ENCODE measurements at places on chromosomes 13 and 19.

- DNase-seq = no peak
Observed at GRCh38 chr19:831407-832369, 4.1 kb downstream of the AZU1 start.

GRCh38 chr13:68128297-68128915 is 898.3 kb upstream of the PCDH9 start:
- DNase-seq = no peak

DNA sequence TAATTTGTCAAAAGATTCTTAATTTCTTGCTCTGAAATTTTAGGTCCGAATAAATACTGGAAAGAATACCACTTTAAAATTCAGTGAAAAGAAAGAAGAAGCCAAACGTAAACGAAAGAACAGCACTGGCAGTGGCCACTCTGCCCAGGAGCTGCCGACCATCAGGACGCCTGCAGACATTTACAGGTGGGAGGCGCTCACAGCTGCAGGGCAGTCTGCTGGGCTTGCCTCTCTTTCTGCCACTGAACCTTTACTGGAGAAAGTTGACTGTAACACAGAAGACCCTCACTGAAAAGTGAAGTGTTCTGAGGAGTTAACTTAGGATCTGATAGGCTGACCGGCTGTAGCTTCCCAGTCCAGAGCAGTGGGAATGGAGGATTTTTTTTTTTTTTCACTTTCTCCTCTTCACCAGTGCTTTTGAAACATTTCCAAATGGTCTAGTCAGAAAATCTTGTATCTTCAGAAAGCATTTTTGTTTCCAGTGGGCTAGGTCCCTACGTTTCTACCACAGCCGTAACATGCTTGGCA is 69.1 kb downstream of the URI1 start:
- DNase-seq = no peak

GRCh38 chr13:95822303-95822702 is 145.4 kb downstream of the DNAJC3 start:
- no peak for DNase-seq

- DNase-seq = no peak
Observed at GRCh38 chr13:30906411-30907051, 460 bp downstream of the MEDAG start.

DNA sequence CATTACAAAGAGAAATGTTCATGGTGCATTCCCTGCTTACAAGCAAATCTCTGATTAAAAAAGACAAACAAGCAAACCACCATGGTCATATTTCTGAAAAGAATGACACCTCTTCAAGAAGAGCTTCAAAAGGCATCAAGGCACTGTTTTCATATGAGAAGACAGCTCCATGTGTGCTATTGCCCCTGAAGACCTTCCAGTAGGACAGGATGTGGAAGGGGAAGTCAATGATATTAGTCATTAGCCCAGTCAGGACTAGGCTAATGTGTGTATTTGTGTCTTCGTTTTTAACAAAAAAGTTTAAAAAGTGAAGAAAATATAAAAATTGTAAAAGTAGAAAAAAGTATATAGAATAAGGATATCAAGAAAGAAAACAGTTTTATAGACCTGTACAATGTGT is 534.7 kb upstream of the ARGLU1 start:
- DNase-seq = no peak

DNA sequence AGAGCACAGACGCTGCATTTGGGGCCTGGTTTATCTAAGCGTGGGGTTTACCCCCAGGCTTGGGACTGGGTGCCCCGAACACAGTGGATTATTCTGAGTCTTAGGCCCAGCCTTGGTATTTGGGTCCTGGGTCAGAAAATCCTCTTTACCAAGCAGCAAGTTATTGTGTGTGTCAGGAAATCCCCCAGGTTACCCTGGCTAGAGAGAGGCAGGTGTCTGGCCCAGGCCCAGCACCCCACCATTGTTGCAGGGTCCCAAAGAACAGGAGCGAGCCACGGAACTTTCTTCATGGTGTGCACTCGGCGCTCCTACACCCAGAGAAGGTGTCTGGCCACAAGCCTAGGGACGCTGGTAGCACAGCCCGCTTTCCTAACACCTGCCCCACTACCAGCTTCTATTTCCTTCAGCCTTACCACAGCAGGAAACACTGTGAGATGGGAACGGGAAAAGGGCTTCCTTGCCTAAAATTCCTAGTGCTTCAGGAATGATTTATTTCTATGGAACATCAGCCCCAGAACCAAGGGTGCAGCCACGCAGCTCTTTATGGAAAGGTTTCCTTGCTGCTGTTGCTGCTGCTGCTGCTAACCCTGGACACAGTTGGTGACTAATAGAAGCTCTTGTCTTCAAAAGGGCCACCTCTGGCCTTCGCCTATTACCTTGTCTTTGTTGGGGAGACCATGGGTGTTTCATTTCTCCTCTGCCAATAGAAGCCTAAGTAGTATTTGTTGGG is 7.4 kb upstream of the CDX2 start:
- DNase-seq = no peak

DNA sequence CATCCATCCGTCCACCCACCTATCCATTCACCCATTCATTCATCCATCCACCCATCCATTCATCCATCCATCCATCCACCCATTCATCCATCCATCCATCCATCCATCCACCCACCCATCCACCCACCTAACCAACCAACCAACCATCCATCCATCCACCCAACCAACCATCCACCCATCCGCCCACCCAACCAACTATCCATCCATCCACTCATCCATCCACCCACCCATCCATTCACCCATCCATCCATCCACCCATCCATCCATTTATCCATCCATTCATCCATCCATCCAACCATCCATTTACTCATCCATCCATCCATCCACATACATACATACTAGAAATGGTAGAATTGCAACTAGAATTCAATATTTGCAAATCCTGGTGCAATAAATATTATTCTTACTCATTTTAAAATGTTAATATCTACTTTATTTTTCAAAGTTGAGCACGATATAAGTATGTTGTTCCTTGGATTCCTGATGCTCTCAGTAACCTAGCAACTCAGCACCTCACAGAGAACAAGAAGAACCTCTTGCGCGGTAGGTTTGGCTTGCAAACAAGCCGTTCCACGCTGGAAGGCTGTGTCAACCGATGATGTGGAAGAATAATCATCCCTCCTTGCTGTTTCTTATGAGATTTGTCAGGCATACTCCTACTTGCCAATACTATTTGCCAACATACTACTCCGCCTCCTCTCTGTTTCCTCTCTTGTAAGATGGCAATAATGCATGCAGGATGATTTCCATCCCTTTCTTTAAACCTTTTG is 111.7 kb downstream of the GNG7 start:
- no peak for DNase-seq

GRCh38 chr13:80118506-80118905 is 222.4 kb downstream of the SPRY2 start:
- DNase-seq = no peak
